Activated CD8-positive, alpha-beta memory T cell treated with anti-CD3 and anti-CD28 coated beads, Interleukin-2, amount 50 U/mL, for 4 hours (primary cell): ENCODE measurements at places on chromosomes 12 and 14.

- DNase-seq: no peak
These were observed 140.1 kb downstream of the ATP23 start for GRCh38 chr12:58081488-58081887.

- DNase-seq: no peak
These were observed 120.5 kb downstream of the DENND5B start for GRCh38 chr12:31470459-31470858.

- no peak for DNase-seq
These were observed 3.5 kb downstream of the KICS2 start for GRCh38 chr12:64218597-64218996.

- DNase-seq: no peak
These were observed 24.0 kb upstream of the PLBD1 start for GRCh38 chr12:14591719-14592118.

DNA sequence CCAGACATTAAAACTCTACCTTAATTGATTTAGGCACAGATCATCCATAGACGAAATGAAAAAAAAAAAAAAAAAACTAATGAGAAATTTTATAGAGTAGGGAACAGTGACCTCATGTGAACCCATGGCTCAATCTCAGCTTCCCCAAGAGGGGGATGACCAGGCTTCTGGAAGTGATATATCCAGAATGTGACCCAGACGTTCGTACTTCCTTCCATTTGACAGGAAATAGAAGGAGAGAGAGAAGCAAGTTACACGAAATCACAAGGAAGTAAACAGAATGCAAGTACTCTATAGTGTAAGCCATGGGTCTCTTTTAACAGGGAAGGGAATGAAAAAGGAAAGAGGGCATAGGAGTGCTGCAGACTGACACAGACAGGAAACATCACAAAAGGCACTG, 10.1 kb downstream of the FOXN3 start:
- DNase-seq: no peak

DNA sequence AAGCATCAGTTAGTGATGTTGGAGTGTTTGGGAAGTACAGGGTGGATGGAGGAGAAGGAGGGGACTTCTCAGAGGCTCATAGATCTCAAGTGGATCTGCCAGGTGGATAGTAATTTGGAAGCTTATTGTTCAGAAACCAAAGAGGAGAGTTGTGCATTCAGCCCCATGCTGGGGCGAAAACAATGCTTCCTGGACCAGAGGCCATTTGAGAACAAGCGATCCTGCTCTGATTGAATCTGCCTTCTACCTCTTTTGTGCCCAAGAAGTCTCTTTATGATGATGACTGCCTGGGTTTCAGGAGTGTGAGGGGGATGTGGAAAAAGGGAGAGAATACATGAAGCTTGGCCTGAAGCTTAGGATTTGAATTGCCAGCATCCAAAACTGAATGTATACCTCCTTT, 110.8 kb upstream of the SRRM4 start:
- DNase-seq: no peak

DNA sequence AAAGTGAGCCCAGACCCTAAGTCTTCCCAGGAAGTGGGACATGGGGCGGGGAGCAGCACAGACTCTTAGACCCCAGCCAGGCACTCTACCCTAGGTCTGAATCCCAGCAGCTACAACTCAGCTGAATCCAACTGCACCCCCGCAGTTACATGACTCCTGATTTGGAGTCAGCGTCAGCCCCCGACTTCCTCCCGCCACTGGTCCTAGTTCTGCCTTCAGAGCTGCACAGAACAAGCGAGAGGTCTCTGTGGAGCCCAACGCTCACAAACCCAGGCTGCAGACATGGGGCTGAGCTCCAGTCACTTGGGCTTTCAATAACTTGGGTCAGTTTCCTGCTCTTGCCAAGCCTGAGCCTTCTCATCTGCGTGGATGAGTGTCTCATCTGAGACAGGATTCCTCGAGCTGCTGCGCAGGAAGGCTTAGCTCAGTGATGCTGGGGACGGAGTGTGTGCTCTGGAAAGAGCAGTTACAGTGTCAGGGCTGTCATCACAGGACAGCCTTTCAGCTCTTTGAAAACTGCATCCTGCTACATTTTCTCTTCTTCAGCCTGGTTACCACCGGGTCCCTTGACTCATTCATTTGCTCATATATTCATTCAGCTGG, 30.6 kb upstream of the NXPH4 start:
- DNase-seq: no peak

GRCh38 chr12:49777800-49778748, 36.7 kb downstream of the TMBIM6 start:
- peak; percentile 84 for DNase-seq
